ENCODE measurements at places on chromosomes 7 and 10.
A peak's percentile ranks its signal among the peaks of the same experiment; 100 is the strongest.

DNA sequence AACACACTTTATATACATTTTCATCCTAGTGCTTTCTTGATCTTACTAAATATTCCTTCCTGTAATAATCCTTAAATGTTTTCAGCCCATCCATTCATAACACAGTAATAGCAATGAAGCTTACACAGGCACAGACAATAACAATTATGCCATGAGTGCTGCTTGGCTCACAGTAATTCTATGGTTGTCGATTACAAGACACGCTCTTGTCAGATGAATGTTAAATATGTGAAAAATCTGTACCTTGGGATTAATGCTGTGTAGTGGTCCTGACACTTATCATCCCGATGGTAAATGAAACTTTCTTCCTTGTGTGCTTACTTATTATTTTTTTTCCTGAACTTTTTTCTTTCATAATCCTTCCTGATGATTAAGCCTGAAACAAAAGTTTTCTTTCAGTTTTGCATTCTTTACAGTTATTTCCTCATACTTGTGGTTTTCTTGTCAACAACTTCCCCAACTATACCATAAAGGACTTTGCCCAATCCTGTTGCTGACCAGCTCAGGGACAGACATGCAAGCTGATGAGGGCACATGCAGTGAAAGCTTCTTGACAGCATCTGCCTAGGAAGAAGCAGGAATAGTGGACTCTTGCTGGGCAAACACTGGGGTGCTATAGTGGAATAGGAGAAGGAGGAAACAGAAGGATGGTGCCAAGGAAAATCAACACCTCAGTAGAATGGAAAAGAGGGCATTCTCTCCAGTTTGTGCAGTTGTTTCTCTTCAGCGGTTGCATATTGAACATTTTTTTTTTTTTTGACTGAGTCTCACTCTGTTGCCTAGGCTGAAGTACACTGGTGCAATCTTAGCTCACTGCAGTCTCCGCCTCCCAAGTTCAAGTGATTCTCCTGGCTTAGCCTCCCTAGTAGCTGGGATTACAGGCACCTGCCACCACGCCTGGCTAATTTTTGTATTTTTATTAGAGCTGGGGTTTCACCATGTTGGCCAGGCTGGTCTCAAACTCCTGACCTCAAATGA lies 6.7 kb upstream of the MGAM2 start:
- DNase-seq, result peak; percentile 29

DNA sequence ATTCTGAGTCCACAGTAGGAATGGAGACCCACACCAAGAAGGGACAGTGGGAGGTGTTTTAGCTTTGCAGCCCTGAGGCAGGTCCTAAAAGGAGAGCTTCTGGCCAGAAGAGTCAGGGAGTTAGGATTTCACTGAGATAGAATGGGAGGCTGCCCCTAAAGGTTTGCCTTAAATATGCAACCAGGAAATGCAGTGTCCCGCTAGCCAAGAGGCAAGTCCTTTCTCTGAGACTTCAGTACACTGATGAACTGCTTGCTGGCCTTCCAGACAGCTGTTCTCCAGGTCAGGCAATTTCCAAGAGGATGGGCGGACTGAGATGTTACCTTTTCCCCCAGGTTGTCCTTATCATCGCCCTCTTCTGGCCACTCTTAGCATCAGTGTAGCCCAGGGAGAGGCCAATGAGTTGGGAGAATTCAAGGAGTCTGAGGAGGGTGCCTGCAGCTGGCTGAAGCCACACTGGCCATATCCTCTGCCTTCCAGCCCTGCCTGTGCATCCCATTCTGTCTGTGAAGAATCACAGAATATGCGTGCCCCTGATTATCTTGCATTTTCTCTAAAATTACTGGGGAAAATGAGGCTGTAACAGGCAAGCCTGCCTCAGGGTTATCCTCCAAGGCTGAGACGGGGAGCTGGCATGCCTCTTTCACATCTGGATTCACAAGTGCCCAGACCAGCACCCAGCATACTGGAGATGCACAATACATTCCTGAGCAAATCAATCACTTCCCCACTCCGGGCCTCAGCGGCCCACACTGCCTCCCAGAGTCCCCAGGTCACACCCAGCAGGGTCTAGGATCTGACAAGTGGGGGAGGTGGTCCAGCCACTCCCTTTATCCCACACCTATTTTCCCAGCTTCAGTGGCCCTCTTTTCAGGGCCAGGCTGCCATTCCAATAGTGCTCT lies 2.4 kb downstream of the TLL2 start:
- DNase-seq, result peak; percentile 69

DNA sequence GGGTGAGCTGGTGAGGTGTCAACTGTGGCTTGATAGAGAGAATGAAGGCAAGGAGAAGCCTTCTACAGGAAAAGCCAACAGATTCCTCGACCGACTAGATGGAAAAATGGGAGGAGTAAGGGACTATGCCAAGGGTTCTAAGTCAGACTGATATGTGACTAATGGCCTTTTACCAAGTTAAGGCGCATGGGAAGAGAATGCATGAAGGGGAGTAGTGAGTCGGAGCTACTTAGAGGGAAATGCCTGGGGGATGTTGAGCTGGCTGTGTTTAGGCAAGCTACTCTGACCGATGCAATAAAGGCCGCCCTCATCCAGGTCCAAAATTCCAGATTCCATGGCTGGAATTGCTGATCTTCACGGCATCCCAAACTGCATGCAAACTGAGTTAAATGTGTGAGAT lies 48.2 kb downstream of the APBB1IP start:
- no peak for DNase-seq

DNA sequence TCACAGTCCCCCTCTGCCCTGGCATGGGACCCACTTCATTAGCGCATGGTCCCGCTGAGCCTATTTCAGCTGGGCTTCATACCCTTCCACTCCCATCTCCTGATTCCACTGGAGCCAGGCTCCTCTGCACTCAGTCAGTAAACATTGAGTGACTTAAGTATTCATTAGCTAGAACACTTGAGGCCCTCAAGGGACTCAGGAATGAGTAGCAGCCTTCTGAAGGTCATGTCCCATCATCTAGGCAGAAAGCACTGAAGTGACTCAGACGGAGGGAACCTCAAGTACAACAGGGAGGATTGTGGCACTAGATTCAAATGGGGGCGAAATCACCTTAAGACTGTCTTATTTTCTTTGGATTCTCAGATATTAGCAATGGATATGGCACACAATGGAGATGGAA lies 186.6 kb upstream of the INHBA start:
- no peak for DNase-seq

DNA sequence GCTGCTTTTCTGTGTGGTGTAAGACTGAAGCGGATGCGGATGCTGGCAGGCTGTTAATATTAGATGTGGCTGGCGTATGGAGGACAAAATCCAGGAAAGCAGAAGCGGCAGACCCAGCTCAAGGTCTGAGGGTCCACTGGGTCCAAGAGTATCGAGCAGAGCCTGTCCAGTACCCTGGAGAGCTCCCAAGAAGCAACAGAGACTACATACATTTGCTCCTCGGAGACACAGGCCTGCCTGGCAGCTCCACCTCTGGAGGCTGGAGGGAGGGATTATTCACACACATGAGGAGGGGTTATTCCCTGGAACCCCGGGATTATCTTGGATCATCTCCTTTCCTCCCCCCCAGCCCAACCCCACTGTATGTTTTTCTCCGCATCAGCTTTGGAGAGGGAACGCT lies 31.3 kb upstream of the LOXL4 start:
- no peak for DNase-seq

DNA sequence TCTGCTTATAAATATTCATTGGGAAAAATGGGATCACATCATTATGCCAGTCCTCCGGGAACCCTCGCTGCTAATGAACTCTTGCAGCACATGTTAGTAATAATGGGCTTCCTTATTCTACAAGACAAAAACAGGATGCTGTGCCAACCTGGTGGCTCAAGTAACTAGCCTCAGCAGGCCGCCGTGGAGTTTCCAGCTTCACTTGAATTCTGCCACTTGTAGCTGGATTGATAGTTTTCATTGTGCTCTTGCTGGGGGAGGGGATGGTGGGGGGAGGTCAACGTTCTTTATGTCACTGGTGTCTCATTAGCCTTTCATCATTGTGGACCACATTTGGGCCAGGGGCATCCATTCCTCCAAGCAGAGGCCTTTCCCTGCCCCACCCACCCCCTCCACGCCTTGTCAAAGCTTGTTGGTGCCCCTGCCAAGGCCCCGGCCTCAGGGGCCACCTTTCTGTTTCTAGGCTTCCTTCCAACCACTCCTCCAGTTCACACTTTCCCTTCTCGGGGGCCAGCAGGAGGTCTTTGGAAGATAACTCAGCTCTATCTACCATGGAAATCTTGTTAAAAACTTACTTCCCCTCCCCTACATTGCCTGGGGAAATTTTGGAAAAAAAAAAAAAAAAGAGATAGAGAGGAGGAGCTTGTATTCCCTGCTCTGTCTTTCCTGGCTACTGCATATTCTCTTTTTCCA lies 153.9 kb downstream of the BMPER start:
- peak; percentile 31 for DNase-seq

DNA sequence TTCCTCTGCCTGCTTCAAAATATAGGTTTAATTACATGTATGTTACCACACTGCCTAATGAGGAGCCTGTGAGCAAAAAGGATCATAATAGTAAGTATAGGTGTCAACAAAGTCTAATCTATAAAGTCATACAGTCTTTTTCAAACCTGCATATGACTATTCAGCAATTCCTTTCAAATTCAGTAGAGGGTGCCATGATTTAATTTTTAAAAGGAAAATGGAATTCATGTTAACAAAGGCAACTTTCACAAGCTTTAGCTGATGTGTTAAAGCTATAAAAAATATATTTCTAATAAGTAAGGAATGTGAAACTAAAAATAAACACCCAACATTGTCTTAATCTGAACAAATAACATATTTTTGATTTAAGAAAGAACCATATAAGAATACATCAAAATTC lies 52.1 kb downstream of the MPP7 start:
- no peak for DNase-seq

GRCh38 chr7:114590298-114590697 lies 175.7 kb downstream of the FOXP2 start:
- DNase-seq, result peak; percentile 19

GRCh38 chr10:100518761-100519241 lies 860 bp downstream of the SEC31B start:
- DNase-seq, result peak; percentile 59

DNA sequence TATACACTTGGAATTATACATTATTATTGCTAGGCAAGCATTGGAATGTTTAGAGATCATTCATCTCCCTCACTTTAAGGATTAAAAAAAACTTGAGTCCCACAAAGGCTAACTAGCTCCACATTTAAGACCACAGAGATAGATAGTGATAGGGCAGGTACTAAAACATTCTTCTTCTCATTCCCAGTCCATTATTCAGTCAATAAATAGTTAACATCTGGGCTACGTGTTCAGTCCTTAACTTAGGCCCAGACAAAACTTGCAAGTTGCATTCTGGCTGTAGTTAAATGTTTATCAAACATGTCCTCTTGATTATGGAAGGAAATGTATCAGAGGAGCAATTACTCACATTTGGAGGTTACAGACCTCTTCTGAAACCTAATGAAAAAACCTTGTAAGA lies 2.4 kb downstream of the GNG11 start:
- DNase-seq, result no peak
